ENCODE measurements at places on chromosomes 3 and 15. TPM values are rescaled to one million over a fixed set of nuclear protein-coding genes. Genes with fewer than 3 reads are reported as not detected.
A peak's percentile ranks its signal among the peaks of the same experiment; 100 is the strongest.

SLC12A1 gene
- not detected for total RNA-seq

SPINK8 gene
- not detected for total RNA-seq

GRCh38 chr3:148439254-148439822, 258.4 kb upstream of the AGTR1 start:
- H3K27me3 ChIP-seq: no peaks in the 10 kb centered on the region
- DNase-seq: no peak
- no peak overlapping the region for H3K4me3 ChIP-seq
- no peaks in the 10 kb centered on the region for H3K36me3 ChIP-seq
- no peak overlapping the region for H3K27ac ChIP-seq

DNA sequence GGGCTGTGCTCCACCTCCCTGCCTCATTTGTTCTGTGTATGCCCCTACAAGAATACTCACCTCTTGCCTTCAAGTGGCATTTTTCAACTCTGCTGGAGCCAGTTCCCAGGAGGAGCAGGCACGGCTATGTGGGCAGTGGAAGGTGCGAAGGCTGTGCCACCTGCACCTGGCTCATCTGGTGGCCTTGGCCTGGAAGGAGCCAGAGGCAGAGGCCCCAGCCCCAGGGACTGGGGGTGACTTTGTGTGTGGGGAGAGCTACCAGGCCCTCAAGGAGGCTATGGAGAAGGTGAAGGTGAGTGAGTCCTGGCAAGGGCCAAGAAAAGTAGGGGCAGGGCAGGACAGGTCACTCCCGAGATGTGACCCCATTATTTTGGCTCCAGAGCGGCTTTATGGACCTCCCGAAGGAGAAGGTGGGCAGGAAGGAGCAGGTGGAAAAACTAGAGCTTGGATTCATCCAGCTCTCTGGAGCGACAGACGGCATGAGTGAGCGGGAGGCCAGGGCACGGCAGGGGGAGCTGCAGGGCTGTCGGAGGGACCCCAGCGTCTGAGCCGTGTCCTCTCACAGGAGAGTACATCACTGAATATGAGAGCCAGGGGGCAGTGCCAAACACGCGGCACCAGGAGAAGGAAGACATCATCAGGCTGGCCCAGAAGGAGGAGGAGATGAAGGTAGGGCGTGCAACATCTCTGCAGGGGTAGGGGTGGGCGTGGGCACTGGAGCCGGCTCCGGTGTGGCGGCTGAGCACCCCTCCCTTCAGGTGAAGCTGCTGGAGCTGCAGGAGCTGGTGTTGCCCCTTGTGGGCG, 57.3 kb upstream of the UBE2Q2 start:
- no peak for DNase-seq
- H3K36me3 ChIP-seq: no peaks in the 10 kb centered on the region
- no peak overlapping the region for H3K4me3 ChIP-seq
- H3K27me3 ChIP-seq: peaks cover 19% of the 10 kb centered on the region
- H3K27ac ChIP-seq: no peak overlapping the region

GRCh38 chr15:33460166-33460805, 149.5 kb downstream of the RYR3 start:
- no peak overlapping the region for H3K27ac ChIP-seq
- no peaks in the 10 kb centered on the region for H3K4me1 ChIP-seq
- H3K36me3 ChIP-seq: no peaks in the 10 kb centered on the region
- no peak for DNase-seq

- H3K27ac ChIP-seq: no peak overlapping the region
- no peaks in the 10 kb centered on the region for H3K36me3 ChIP-seq
- no peak overlapping the region for H3K4me3 ChIP-seq
- H3K4me1 ChIP-seq: peaks cover 42% of the 10 kb centered on the region
These were observed 42.3 kb downstream of the CPN2 start for GRCh38 chr3:194308601-194309449.

DNA sequence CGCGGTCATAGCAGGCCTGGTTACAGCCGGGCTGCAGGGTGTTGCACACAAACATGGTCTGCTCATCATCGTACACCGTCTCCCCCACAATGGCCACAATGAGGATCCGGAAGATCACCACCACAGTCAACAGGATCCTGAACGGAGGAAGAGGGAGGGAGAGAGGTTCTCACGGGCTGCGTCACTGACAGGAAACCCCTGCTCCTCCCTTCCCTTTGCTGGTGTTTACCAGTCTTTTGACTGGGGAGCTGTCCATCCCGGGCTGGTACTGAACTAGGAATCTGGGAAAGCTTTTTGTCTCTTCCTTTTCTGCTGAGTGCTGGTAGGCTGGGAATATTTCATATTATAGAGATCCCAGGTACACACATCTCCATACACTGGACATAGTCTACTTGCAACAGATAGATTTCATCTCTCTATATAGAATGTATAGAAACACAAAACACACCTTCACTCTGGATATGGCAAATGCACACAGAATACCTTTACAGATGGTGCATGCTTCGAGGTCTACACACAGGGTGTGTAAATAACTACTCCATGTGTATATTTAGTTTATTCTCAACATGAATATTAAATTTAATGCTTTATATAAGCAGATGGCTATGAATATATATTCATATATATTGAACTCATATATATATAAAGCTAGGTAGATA, 1.4 kb downstream of the GJD2 start:
- no peaks in the 10 kb centered on the region for H3K36me3 ChIP-seq
- H3K27ac ChIP-seq: no peak overlapping the region
- peaks cover 5% of the 10 kb centered on the region for H3K27me3 ChIP-seq
- no peak overlapping the region for H3K4me3 ChIP-seq
- DNase-seq: no peak
- peaks cover 9% of the 10 kb centered on the region for H3K4me1 ChIP-seq

EAF1 gene
- 15.9 TPM for total RNA-seq

DNA sequence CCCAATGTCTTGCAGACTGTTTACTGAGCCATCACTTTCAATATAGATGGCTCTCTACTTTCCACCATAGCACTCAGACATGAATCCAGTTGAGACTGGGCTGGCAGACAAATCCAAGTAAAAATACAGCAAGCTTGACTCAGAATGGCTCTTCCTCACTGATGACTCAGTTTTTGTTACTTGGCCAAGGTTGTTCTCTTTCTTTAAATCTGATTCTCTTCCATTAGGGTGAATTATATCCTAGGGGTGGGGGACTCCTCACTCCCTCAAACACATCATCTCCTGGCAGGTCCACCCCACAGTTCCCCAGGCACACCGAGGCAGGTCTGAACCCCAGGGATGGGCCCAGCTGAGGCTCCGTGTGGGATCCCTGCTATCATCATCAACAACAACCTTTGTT, 157.9 kb downstream of the MEX3B start:
- DNase-seq: peak; percentile 85
- H3K27ac ChIP-seq: no peak overlapping the region
- H3K27me3 ChIP-seq: no peaks in the 10 kb centered on the region
- H3K4me3 ChIP-seq: no peak overlapping the region
